ENCODE measurements at places on chromosomes 5 and 9.
A peak's percentile ranks its signal among the peaks of the same experiment; 100 is the strongest.

- no peak for DNase-seq
These were observed 33.7 kb downstream of the LAMC3 start for GRCh38 chr9:131042666-131043065.

GRCh38 chr5:135055396-135055795 lies 21.4 kb upstream of the PITX1 start:
- peak; percentile 48 for DNase-seq

- DNase-seq, result no peak
These were observed 150.6 kb downstream of the MCTP1 start for GRCh38 chr5:95134326-95134725.

- DNase-seq, result no peak
These were observed 184.0 kb downstream of the MED10 start for GRCh38 chr5:6194261-6194875.

DNA sequence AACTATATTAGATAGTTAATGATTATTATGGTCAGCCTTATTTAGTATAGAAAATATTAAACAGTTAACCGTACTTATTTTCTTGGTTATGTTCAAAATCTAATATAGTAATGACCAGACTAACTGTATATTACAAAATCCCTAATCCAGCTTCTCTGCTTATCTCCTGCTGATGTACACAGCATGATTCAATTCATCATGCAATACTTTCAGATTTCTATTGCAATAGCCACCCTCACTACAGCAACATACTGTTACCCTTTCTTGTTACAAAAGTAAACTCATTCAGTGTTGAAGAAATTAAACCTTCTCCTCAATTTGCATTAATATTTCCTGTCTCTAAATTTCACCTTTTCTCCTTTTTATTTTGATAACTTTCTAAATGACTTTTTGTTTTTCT lies 1375.0 kb upstream of the NUDT12 start:
- DNase-seq, result no peak

DNA sequence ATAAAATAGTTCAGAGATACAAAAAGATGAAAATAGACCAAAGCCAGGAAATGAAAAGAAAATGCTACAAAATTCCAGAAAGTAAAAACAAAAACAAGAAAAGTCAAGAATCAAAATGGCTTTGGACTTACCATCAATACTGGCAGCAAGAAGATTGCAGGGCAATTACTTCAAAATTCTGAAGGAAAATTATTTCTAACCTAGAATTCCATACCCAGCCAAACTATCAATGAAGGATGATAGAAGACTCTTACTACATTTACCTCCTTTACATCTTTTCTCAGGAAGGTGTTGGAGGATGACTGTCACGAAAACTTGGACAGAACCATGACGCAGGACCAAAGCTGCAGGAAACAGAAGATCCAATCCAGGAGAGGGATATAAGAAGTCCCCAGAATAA lies 46.8 kb downstream of the EGFLAM start:
- DNase-seq, result no peak

- no peak for DNase-seq
These were observed 50.9 kb upstream of the PHF2 start for GRCh38 chr9:93525476-93525875.

- no peak for DNase-seq
These were observed 59.8 kb downstream of the IRF1 start for GRCh38 chr5:132430746-132431145.

GRCh38 chr9:137784046-137784445 lies 93.5 kb upstream of the CACNA1B start:
- DNase-seq, result no peak

GRCh38 chr9:99012957-99013512 lies 69.3 kb downstream of the COL15A1 start:
- DNase-seq, result no peak

DNA sequence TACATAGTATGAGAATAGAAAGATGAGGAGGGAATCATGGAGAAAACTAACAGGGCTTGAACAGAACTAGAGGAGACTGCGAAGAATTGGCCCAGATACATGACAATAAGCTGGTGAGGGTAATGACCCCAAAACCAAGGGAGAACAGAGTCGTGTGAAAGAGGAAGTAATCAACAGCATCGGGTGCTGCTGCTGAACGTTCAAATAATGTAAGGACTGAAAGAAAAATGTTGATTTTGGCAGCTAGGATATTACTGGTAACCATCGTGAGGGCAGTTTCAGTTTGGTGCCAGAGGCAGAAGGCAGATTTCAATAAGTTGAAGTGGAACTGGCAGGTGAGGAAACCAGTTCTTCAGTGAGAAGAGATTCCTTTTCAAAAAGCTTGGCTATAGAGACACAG lies 66.8 kb upstream of the SMC2 start:
- no peak for DNase-seq

- no peak for DNase-seq
These were observed 359.8 kb upstream of the FAM174A start for GRCh38 chr5:100175346-100175745.

GRCh38 chr5:24439465-24439864 lies 205.3 kb downstream of the CDH10 start:
- DNase-seq, result peak; percentile 1

GRCh38 chr5:96008987-96009647 lies 47.5 kb upstream of the ELL2 start:
- no peak for DNase-seq

GRCh38 chr5:53997736-53998627 lies 312.4 kb downstream of the ARL15 start:
- no peak for DNase-seq

GRCh38 chr9:27085456-27085855 lies 23.6 kb upstream of the TEK start:
- DNase-seq, result no peak

- no peak for DNase-seq
These were observed 42.5 kb downstream of the CEMIP2 start for GRCh38 chr9:71725590-71726338.

GRCh38 chr9:69157751-69158466 lies 16.2 kb upstream of the TJP2 start:
- DNase-seq, result no peak

- DNase-seq, result peak; percentile 73
These were observed 7.6 kb downstream of the SLC36A3 start for GRCh38 chr5:151295791-151296477.

DNA sequence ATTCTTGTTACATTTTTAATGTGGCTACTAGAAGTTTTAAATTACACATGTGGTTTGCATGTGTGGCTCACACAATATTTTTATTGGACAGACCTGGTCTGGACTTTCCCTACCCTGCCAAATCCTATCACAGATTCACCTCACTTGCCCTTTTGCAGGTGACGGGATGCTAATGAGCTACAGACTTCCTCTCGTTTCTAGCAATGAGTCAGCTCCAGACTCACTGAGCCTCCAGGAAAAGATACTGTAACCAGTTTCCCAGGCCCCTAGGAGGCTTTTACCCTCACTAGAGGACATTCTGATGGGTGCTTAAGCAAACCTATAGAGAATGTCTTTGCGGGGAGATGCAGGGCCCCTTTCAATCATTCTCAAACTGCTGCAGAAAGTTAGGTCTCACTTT lies 135.4 kb downstream of the WDR41 start:
- DNase-seq, result no peak

GRCh38 chr9:96557921-96558320 lies 61.7 kb downstream of the CDC14B start:
- no peak for DNase-seq

- DNase-seq, result peak; percentile 81
These were observed 36.6 kb downstream of the FAM114A2 start for GRCh38 chr5:154002093-154002492.

- DNase-seq, result peak; percentile 68
These were observed 70.4 kb upstream of the SNX2 start for GRCh38 chr5:122704247-122705036.

DNA sequence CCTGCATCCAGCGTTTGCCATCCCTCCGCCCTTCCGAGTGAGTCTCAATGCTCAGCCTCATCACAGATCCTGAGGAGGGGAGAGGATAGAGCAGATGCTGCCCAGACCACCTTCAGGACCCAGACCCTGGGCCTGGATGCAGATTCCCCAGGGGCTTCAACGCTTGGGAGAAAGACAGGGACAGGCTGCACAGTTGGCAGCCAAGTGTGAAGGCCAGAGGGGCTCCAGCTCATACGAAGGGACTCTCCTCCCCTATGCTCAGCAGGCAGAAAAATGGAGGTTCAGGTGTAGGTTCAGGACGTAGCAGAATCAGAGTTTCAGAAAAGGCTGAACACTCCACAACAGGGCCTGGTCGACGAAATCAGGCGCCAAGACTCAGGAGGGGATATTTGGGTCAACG lies 378.5 kb upstream of the IRX1 start:
- DNase-seq, result no peak

DNA sequence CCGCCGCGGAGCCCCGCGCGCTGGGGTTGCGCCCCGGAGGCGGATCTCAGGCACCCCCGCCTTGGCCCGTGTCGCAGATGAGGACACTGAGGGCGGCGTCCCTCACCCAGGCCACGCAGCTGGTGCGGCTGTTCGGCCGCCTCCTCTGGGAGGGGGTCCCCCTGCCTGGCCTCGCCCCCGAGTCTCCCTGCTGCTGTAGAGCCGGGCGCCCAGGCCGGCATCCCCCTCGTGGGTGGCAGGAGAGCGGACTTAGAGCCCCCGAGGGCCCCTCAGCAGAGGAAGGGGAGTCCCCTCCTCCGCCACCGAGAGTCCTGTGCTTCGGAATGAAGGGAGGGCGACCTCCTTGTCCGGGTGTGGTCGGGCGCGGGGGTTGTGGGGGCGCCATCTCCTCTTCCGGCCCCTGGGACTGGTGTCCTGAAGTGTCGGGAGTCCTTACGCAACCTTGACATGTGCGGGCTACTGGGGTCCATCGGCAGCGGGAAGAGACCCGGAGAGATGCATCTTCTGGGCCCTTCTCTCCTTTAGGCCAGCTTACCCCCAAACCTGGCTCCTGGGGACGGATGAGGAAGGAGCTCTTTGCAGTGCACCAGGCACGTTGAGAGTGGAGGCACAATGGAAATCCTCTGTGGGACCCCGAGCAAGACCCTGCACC lies 11.7 kb upstream of the EXOSC2 start:
- no peak for DNase-seq

DNA sequence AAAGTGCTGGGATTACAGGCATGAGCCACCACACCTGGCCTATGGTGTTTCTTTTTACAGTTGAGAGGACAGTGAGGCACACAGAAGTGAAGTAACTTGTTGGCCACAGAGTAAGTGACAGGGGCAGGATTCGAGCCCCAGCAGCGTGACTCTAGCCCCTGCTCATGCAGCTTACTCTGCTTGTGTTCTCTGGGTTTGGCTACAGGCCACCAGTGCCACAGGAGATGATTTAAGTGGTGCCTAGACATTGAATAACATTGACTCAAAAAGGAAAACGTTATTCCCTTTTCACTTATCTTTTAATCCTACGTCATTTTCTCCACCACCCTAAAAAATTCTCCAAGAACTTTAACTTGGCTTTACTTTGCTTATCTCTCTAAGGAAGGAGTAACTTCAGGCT lies 61.4 kb downstream of the SNX24 start:
- no peak for DNase-seq

GRCh38 chr5:172149073-172149472 lies 39.0 kb downstream of the STK10 start:
- DNase-seq, result no peak

GRCh38 chr5:57937501-57938173 lies 455.0 kb upstream of the ACTBL2 start:
- no peak for DNase-seq

GRCh38 chr5:504326-505154 lies 19.7 kb downstream of the SLC9A3 start:
- DNase-seq, result no peak

DNA sequence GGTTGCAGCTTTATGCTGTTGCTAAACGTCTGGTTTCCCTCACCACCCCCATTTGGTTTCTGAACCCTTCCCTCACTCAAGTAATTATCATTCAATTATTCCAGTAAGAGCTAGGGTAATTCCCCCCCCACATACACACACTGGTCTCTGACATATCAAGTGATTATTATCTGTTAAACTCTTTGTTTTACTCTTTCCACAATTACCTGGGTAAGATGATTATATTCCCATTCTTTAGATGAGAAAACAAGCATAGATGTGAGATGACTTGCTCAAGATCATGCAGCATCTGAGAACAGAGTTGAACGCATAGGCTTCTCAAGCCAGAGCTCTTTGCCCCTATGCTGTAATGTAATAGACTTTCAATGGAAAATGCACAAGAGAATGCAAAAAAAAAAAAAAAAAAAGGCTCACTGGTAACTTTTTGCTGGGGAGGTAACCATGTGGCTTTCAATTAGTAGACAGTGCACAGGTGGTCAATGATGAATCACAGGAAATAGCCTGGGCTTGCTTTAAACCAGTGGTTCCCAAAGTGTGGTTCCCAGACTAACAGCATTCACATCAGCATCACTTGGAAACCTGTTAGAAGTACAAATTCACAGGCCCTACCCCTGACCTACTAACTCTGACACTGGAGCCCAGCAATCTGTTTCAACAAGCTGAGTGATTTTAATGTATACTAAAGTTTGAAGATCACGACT lies 87.6 kb downstream of the PIK3R1 start:
- DNase-seq, result no peak

- no peak for DNase-seq
These were observed 57.0 kb upstream of the FSD1L start for GRCh38 chr9:105390871-105391270.

DNA sequence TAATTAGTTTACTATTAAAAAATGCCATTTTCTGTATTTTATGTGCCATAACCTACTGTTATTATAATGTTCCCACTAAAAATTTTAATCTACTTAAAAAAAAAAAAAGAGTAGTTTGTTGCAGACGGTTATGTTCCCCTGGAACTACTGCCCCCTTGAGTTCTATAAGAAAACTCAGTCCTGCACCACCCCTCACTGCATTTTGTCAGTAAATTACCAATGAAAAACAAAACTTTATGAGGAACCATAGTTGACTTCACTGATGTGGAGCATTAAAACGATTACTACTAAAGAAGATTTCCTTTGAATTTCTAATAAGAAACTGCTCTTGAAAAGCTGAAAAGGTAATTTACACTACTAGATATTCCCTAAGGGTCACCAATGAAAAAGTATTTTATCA lies 288.7 kb downstream of the FBXL17 start:
- peak; percentile 12 for DNase-seq

GRCh38 chr5:136195971-136196820 lies 3.2 kb upstream of the SMIM32 start:
- no peak for DNase-seq

DNA sequence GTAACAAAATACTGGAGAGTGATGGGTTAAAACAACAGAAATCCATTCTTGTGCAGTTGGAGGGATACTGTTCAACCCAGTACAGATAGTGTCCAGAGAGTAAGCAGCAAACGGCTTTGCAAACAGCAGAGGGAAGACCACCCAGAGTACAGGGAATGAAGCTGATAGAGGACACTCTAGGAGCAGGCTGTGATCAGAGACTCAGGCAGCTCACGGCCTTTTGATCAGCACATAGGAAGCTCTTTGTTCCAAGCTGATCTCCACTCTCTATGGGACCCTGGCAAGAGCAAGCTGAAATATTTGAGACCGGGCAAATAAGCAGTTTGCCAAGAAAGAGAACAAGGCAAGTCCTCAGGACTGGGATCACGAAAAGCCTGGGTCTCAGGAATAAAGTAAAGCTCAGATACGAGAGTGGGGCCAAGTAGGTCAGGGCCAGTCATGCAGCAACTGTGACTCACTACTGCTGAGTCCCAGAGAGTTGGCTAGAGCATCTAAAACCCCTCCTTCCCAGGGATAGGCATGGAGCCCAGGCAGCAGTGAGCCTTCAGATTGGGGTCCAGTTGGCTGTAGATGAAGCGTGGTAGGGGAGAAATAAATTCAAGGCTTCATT lies 52.4 kb downstream of the MELK start:
- peak; percentile 80 for DNase-seq

- no peak for DNase-seq
These were observed 1755.4 kb upstream of the ACO1 start for GRCh38 chr9:30628915-30629567.

GRCh38 chr9:14722391-14723035 lies at the start of gene CER1:
Gene CER1, minus strand, starts transcription at chr9:14722733. Its CDS starts 61 bp downstream, at chr9:14722672.
- DNase-seq, result no peak

GRCh38 chr5:172713113-172713808 lies 57.7 kb downstream of the DUSP1 start:
- DNase-seq, result peak; percentile 59
